Activated T-cell treated with anti-CD3 and anti-CD28 coated beads, Interleukin-2, amount 50 U/mL, for 4 hours (primary cell): ENCODE measurements at places on chromosomes 16 and 17.

DNA sequence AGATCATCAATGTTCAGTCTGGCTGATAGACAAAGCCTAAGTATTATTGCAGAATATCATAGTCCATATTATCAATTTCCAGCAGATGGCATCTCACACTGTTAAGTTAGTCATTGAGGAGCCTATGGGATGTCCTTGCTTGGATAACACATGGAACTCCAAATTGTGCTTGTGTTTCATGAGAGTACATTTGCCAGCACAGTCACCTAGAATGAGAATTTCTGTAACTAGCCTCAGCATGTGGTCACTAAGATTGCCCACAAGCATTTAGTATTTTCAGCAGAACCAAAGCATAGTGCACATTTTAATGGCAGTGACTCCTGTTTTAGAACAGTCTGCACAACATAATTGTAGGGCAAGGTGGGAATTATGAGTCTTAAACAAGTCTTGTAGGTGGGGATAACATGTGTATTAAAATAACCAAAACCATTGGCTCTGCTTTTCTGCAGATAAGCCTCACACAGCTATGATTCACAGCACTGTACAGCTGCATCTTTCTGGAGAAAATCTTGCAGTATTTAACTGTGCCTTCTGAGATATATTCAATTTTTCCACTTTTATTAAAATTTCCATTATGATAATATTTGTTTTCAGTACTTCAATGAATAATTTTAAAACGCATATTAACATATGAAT is 882.8 kb upstream of the SOX9 start:
- no peak for DNase-seq

DNA sequence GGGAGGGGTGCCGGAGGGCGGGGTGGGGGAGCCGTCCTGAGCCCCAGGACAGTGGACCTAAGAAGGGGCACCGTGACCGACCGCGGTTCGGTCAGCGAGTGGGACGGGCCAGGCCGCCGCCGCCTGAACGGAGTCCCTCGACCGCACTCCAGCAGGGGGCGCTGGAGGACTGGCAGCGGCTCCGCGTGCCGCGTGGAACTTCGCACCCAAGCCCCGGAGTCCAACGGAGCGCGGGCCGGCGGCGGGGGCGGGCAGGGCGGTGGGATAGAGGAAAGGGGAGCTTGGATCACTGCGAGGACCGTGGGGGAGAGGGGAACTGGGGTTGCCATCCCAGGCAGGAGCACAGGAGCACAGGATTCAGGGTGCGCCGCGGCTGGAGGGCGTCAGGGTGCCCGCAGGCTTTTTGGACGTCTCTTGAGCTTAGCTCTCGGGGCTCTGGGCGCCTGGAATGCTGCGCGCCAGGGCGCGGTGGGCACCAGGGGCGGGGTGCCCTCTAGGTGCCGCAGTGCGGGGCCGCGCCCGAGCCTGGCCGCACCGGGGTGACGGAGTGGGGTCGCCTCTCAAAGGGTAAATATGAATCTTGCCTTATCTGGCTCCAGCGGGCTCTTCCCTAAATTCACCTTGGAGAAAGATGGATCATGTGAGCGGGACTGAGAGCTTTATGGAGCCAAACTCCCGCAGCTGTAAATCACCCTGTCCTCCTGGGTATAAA is 379 bp upstream of the OTOP2 start:
- DNase-seq, result peak; percentile 70

DNA sequence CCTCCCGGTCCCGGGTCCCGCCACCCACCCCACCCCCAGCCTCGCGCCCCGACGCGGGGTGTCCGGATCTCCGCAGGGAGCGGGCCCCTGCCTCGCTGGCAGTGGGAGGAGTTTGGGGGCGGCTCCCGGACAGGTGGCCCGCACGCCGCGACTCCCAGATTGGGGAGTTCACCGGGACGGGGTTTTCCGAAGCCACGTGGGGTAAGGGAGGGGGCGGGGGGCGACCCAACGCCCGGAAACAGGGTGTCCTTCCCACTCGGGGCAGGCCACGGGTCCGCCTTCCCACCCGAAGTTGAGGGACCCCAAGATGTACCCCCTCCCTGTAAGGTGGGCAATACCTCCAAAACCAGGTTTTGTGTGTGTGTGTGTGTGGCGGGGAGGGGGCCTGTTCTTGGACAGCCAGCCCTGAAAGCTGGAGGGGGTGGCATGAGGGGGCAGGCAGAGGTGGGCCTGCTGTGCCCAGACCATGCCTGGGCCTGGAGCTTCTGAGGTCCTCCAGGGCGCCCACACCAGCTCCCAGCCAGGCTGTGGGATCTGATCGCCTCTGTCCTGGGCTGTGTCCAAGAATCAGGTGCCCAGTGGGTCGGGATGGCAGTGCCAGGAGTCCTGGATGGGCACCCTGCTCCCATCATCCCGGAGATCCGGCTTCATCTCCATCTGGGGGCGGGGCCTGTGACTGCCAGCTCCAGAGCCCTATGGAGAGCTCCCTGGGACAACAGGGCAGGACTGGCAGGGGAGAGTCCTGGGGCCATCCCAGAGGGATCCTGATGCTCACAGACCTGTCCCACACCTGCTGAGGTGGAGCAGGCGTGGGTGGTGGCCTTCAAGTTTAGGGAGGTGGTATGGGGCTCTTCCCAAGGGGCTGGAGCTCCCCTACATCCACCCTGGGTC is 767 bp downstream of the SYNGR2 start:
- peak; percentile 61 for DNase-seq

GRCh38 chr16:29645694-29646187 is 17.3 kb upstream of the SPN start:
- DNase-seq, result no peak

GRCh38 chr16:85926370-85926769 is 27.4 kb downstream of the IRF8 start:
- DNase-seq, result no peak

DNA sequence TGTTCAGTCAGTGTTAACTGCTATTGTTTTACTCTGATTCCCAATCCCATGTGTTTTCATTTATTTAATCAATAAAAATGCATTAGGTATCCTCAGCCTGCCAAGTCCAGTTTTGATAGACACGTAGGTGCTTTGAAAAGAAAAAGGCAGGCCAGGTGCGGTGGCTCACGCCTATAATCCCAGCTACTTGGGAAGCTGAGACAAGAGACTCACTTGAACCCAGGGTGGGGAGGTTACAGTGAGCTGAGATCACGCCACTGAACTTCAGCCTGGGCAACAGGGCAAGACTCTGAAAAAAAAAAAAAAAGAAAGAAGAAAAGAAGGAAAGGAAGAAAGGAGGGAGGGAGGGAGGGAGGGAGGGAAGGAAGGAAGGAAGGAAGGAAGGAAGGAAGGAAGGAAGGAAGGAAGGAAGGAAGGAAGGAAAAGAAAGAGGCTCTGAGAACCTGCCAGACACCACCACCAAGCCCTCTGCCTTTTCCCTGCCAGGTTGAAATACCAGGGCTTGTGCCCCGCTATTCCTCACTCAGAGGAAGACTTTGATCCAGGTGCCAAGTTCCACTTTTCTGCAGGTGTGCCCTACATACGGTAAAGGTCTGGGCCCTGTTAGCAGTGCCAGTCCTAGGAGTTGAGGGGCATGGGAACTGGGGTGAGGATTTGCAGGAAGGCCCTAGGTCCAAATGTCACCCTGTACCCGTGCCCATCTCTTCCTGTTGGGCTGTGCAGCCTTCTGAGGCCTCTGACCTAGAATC is 10.1 kb upstream of the KCNH6 start:
- no peak for DNase-seq

- no peak for DNase-seq
These were observed 113.0 kb downstream of the MYO1D start for GRCh38 chr17:32763855-32764439.
